ENCODE measurements at places on chromosomes 16 and 17.

DNA sequence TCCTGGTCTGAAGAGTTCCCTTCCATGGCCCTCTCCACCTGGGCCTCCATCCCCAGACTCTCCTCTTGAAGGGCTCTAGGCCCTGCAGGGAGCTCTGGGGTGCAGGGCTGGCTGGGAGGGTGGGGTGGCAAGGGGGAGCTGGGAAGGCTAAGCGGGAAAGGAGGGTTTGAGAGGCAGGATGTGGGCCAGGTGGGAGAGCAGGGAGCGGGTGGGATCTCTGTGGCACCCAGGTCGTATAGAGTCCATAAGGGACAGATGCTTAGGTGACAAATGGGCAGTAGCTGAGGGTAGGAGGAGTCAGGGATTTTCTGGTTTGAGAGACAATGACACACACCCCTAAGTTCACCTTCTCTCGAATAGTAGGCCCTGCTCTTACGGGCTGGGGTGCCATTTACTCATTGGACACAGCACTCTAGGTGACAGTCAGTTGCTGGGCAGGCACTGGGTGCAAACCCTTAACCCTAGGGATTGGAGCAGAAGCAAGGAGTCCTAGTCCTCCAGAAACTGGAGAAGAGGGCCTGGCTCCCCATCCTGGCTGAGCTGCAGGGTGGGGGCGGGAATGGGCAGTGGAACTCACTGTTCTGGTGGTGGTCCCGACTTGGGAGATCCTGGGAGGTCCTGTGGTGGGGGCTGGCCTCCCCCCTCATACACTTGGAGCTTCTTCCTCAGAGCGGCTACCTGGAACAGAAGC, 15.3 kb downstream of the KIF18B start:
- DNase-seq = no peak

DNA sequence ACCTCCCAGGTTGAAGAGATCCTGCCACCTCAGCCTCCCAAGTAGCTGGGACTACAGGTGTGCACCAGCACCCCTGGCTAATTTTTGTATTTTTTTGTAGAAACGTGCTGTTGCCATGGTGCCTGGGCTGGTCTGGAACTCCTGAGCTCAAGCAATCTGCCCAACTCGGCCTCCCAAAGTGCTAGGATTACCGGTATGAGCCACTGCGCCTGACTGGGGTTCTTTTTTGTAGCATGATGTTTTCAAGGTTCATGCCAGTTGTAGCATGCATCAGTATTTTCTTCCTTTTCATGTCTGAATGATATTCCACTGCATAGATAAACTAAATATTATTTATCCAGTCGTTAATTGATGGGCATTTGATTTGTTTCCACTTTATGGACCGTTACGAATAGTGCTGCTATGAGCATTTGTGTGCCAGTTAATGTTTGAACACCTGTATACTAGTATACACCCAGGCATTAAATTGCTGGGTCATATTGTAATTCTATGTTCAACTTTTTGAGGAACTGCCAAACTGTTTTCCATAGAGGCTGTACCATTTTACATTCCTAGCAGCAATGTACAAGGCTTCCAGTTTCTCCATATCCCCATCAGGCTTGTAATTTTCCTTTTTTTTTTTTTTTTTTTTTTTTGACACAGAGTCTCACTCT, 24.8 kb upstream of the CEP20 start:
- DNase-seq = no peak

GRCh38 chr17:46883871-46884520, 32.6 kb downstream of the WNT9B start:
- no peak for DNase-seq

DNA sequence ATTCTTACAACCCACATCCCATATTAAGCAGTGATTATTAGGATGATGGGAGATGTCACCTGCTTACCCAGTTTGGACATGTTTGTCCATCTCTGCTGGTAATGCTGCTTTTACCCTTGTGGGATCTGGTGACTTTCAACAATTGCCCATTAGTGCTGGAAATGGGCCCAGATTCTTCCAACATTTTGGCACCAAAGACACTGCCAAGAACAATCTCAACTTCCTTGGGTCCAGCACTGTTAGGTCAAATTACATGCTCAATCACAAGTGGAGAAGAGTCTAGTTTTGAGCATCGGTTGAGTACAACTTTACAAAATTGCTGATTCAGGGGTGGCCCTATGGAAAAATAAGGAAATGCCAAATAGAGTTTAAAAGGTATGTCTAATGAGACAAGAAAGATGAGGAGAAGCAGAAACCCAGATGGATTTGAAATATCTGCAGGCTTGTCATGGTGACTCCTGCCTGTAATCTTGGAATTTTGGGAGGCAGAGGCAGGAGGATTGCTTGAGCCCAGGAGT, 13.0 kb upstream of the ZFP3 start:
- no peak for DNase-seq

- DNase-seq = no peak
These were observed 158.0 kb upstream of the HS3ST3A1 start for GRCh38 chr17:13759518-13760335.

- no peak for DNase-seq
These were observed 9.6 kb upstream of the APPBP2 start for GRCh38 chr17:60535382-60536279.

GRCh38 chr16:2040041-2040786, 7.4 kb downstream of the NTHL1 start:
- no peak for DNase-seq

DNA sequence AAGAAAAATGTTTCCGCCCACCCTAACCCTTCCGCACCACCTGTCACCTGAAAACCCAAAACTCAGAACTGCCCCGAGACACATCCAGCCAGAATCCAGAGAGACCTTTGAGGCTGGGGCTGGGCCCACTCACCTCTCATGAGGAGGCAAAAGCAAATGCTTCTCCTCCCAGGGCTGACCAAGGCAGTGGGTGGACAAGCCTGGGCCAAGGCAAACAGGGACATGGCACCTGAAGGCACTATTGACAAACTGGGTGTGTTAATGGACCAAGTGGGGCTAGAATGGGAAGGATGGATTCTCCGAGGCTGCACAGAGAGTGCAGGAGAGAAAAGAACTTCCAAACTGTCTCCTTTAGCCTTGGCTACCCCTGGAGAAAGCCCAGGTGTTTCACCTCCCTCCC, 54.4 kb downstream of the SOX9 start:
- DNase-seq = no peak

DNA sequence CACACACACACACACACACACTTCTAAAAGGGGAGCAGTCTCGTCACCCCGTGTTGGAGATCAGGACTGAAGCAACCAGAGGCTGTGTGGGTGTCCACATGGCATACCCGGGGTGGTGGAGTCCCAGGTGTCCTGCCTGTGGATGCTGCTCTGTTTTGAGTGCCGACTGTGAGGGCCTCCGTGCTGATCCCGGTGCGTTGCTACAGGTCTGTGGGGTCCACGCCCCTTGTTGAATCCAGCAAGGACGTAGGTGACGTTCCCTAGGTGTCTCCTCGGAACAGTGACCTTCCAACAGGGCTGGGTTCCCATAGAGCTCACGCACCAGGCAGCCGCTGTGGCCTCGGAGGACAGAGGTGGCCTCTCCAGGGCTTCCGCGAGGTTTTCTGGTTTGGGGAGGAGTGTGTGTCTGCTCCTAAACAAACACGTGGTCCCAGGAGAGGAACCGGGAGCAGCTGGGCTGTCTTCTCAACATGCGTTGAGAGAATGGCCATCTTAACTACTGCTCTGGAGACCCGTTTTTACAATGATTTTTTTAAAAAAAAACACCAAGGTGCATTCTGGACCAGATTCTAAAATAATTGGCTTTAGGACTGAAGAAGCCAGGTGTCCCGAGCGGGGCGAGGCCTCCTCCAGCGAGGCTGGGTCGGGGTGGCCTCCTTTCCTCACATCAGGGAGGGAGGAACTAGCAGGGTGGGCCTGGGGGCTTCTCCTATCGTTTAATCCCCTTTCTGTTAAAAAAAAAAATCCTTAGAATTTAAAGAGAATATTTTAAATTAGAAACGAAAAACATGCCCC, 100.6 kb upstream of the ZNF750 start:
- DNase-seq = no peak

DNA sequence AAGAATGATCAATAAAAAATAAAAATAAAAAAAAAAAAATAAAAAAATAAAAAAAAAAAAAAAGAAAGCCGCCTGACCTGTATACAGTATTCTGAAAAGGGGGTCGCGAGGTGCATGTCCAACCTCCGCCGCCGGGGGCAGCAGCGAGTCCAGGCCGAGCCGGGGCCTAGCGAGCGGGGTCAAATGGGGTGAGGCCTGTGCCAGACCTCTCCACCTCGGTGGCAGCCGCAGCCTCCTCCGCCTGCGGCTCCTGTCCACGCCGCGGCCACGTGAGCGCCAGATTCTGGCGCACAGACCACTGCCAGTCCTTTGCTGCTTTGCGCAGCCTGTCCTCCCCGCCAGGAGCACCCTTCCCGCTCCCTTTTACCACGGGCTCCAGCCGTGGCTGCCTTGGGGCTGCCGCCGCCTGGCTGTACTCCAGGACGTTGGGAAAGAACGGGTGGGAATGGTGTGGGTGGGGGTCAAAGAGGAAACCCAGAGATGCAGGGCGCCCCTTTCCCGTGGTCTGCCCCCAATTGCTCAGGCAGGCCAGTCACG, 2.4 kb upstream of the BCKDK start:
- peak; percentile 61 for DNase-seq

- no peak for DNase-seq
These were observed 622 bp downstream of the GPRC5B start for GRCh38 chr16:19883966-19884485.

DNA sequence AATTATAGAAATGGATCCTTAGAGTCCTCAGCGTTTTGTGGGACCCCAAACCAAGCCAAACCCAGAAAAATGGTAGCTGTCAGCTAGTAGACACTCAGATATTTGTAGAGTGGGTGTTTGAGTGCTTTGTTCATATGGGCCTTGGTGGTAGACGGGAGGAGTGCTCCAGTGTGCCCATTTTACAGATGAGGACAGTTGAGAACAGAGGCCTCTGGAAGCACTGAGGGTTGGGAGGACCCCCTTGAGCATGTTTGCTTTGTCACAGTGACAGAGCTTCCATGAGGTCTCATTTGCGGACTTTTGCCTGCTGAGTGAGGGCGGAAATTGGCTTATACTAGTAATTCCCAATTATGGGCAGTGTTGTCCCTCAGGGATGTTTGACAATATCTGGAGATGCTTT, 111.7 kb downstream of the ABCC6 start:
- DNase-seq = no peak

DNA sequence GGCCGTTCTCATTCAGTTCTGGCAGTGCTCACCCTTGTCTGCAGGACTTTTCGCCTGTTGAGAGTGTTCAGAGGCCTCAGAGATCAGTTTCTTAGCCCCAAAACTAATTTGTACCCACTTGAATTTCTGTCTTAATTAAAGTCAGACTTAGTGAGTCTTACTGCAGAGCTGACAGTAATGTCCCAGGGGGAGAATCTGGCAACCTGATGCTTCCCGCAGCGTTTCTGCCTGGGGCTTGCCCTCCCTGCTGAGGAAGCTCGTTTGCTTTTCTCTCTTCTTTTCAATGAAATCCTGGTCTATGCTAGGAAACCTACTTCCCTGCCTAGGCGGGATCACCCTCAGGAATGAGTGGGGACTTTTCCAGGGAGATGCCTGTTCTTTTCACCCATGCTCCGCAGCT, 25.3 kb downstream of the DBNDD1 start:
- DNase-seq = no peak

DNA sequence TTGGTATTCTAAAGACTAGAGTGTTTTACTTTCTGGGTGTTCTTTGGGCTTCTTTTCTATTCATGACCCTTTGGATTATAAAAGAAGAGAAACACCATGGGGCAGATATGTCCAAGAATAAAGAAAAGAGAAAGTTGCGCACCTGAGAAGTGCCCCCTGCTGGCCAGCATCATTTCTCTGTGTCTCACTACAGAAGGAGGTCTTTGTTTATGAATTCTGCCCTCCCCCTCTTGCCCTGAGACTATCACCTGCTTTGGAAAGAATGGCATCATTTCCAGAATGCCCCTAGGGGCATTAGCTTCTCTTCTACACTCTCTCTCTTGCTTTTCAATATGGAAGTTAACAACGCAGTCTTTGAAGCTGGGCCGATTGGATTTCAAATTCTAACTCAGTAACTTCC, 45.0 kb downstream of the CDH13 start:
- DNase-seq = no peak

DNA sequence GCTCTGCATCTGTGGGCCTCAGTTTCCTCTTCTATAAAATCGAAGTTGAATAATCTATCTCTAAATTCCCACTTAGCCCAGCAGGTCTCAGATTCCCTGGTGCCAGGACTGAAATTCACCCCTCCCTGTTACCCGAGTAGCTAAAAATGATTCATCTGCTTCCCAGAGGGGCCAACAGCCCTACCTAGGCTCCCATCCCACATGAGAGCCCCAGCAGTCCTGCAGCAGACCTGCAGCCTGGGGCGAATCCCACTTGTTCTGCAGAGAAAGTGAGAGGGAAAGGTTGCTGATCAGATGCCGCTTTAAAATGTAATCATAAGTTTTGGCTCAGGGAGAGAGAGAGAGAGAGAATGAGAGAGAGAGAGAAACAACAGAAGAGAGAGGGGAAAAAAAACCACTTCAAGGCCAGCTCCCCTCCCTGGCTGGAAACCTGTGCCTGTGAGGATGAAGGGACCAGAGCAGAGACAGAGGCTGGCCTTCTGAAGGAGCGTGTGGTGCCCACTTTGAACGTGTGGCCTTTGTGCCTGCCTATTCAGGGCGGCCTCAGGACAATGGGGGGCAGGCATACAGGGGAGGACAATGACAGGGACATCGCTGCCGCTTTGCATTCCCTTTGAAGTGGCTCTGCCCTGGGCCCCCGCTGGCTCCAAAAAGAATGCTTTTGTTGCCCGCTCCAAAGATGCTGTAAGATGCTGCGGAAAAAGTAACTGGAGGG, 85.2 kb upstream of the NKD1 start:
- no peak for DNase-seq

DNA sequence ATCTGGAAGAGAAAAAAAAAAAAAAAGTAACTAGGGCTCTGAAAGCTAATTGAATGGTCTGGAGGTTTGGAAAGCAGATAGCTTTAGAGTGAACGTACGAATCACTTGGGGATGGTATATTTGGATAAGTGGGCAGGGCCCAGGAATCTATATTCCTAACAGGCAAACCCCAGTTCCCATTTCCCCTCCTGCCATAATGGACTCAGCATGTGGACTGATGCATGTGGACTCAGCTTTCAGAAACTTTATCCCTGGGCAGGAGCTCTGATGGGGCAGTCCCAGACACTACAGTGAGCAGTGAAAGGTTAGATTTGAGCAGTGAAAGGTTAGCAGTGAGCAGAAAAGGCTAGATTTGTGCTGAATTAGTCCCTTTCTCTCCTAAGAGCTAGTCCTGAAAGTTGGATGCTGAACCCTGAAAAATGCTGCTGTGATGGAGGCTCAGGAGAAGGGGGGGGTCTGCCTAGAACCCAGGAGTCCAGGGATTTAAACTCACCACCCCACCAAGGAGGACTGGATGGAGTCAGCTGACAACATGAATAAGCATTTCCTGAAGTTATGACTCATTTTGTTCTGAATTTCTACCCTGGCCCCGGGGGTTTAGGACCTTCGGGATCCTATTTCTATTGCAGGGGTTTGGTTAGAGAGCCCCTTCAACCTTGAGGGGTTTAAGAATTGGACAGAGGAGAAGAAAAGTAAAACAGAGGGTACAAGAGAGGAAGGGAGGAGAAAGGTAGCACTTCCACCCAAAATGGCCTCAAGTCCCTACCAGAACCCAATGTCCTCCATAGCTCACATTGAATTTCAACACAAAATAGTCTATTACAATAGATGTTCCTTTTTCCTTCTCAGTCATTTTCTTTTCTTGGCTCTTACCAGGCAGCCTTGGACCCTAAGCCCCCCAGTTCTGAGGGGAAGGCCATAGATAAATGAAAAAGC, 10.3 kb upstream of the FZD2 start:
- no peak for DNase-seq

GRCh38 chr17:65813306-65813705, 251.9 kb upstream of the AXIN2 start:
- DNase-seq = no peak

- no peak for DNase-seq
These were observed 50.9 kb upstream of the PABPN1L start for GRCh38 chr16:88917146-88917914.
